ENCODE measurements at places on chromosomes 6 and 20.

- no peak for DNase-seq
Measured at GRCh38 chr6:164424489-164424888, 884.9 kb downstream of the C6orf118 start.

DNA sequence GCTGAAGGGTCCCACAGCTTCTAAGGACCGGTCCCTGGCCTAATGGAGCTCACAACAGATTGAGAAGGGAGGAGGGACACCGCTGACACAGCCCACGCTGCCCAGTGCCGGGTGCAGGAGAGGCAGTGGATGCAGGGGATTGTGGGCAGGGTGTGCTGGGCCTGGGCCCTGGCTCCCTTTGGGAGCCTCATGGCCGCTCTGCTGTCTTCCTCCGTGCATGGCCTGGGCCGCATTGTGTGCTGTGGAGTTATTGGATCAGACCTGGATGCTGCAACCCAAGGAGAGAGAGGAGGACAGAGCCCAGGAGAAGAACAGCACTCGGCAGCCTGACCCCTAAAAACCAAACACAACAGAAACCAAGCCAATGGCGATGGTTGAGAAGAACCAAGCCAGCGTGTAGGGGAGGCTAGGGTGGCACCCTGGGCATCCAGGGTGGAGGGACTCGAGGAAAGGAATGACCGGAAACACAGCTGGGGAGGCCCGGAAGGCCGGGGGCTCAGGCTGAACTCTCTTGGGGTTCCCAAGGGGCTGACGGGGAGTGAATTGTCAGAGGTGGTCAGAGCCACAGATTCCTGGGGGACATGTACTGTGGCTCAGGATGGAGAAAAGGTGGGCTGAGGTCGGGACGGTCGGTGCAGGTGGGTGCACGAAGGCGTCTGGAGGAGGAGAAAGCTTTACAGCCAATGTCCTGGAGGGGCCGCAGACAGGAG is 41.0 kb downstream of the ERMARD start:
- DNase-seq: no peak

DNA sequence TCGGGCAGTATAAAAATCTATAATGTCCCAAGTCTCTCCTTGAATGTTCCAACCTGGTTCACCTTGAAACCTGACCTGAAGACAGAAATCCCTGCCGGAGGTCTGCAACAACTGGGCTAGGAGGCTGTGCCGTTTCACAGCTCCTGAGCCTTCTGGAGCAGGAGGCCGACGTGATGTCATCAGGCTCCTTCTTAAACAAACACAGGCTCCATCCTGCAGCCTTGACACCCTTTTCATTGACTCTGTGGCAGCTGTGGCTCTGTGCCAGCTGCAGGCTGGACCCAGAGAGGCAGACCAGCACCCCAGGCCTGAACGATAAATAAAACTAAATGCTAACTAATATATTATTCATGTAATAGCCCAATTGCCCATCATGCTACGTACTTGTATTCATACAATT is 483.9 kb downstream of the CD83 start:
- DNase-seq: no peak

GRCh38 chr6:47810885-47811284 is 29.1 kb downstream of the OPN5 start:
- DNase-seq: no peak

DNA sequence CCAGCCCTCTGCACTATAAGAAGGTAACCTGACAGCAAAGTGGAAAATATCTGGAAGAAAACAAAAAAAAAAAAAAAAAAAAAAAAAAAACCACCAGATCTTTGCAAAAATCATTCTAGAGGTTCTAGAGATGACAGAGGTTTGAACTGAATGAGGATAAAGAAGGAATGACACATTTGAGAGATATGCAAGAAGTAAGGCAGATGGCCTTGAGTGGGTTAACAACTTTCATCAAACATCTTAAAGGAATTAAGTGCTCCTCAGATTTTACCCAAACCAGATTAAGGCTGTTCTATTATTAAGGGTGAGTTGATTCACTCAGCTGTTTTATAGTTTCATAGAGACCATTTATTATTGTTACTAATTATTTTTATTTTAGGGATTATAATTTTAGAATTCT is 62.0 kb downstream of the RSPO3 start:
- DNase-seq: no peak

DNA sequence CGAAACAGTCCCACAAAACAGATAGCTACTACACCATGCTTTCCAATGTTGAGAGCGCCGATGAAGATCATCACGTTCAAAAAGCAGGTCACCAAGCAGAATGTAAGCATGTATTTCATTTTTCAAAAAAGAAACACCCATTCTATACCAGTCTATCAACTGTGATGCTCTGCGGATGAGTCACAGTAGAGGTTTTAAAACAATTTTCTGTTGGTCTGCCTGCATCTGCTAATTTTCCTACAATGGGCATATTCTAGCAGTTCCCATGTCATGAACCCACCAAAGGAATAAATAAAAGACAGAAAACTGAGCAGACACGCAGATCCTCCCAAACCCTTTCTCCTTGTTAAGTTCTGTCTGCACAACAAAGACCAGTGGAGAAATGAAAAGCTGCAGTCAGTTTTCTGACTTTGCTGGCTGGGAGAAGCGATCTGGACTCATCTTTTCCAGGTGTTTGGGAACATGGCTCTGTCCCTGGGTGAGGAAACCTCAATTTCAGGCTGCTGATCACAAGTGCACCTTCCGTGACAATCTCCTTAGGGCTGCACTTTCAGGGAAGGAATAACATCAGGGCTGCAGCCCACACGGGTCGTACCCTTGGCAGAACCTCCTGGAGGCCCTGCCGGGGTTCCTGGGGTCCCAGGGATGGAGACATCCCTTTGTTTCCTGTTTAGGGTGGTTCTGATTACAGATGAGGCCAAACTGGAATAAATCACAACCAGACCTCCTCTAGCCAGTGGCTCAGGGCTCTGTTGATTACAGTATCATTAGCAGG is 200.1 kb downstream of the BMP7 start:
- DNase-seq: no peak

DNA sequence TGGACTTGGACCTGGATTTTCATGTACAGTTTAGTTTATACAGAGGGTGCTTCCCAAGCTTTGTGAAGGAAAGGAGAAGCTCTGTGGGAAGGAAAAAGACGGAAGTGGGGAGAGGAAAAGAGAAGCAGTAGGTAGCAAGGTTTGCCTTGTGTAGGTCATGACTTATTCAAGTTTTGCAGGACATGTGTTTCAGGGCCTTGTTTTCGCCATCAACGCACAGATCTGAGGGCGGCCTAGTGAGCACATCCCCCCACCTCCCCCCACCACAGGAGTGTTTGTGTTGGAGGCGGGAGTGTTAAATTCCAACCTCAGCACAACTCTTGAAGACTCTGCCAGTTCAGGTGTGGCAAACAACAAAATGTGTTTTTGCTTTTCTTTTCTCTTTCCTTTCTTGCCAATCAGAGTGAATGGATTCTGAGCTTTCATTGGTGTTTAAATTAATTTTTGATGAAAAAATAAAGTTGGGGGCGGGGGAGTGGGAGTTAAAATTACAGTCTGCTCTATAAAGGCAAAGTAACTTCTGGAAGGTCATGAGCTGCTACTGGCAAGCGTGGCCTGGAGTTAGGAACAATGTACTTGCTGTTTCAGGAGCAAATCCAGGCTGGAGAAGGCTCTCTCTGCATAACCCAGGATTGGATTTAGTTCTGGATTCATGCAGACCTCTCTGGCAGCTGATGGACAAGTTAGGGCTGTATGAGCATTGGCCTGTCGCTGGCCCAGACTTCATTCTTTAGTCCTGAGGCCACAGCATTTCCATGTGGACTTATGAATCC is 338.5 kb downstream of the CD83 start:
- no peak for DNase-seq

GRCh38 chr20:49174183-49174582 is 14.0 kb downstream of the STAU1 start:
- DNase-seq: no peak

- DNase-seq: no peak
Measured at GRCh38 chr6:35935469-35935868, 14.6 kb upstream of the SRPK1 start.

DNA sequence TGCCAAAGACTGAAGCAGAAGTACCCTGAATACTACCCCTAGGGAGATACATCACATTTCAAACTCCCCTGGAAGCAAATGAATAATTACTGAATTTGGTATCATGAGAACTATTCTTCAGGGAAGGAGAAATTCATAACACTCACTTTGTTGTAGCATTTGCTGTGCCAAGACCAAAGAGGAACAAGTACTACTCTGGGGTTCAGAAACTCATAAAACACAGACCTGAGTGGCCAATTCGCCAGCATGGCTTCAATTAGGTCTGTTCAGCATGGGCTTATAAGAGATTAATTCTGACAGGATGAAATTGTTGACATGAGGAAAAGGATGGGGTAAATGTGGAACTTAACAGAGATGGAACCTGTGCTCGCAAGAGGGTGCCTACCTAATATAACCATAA is 6.5 kb downstream of the ELOVL5 start:
- no peak for DNase-seq

GRCh38 chr6:31697555-31697954 is 5.6 kb downstream of the ABHD16A start:
- DNase-seq: no peak

DNA sequence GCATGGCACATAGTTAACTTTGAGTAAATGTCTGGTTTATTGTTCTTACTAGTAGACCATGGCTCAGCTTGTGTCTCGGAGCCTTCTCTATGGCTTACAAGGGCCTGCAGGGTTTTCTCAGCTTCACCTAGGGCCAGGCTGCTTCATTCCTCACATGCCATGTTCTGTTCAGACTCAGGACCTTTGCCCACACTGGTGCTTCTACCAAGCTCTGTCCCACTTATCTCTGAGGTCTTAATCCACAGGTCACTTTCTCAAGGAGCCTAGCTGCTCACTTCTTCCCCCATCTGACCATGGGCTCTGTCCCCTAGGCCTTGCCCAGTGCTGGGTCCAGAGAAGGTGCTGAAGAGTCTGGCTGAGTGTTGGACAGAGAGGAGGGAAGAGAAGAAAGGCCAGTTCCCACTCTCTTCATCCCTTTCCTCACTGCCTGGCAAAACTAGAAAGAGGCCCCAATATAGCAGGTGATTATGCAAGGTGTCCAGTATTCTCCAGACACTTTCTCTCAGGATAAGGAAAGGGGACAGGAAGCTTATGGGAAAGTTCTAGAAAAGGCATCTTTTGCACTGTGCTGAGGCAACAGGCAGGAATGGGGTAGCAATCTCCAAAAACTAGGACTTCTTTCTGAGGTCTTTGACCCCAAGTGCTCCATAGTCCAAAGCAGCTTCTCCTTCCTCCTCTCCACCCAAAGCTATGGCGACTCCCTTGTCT is 40.0 kb downstream of the COX4I2 start:
- DNase-seq: no peak

GRCh38 chr6:4581468-4582385 is 194.5 kb upstream of the CDYL start:
- DNase-seq: no peak

DNA sequence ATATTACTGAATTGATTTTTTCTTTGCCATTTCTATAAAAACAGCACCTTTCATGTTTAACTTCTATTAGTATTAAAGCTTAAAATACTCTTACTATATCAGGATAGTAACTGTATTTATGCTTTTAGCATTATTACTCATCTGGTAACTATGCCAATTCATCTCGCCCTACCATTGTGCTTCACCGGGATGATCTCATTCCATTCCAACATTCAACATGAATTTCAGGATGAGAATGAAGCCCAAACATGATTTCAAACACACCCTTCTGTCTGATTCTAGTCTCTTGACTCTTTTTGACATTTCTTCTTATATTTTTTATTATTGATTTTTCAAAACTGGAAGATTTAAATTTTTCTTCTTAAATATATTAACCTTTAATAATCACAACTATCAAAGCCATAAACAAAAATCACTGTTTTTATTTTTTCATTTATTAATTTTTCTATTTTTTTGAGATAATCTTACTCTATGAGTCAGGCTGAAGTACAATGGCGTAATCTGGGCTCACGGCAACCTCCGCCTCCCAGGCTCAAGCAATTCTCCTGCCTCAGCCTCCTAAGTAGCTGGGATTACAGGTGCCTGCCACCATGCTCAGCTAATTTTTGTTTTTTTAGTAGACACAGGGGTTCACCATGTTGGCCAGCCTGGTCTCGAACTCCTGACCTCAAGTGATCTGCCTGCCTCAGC is 46.7 kb downstream of the GJA1 start:
- no peak for DNase-seq

DNA sequence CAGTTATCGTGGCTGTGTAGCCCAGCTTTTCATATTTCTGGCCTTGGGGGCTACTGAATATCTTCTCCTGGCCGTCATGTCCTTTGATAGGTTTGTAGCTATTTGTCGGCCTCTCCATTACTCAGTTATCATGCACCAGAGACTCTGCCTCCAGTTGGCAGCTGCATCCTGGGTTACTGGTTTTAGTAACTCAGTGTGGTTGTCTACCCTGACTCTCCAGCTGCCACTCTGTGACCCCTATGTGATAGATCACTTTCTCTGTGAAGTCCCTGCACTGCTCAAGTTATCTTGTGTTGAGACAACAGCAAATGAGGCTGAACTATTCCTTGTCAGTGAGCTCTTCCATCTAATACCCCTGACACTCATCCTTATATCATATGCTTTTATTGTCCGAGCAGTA is 475 bp downstream of the OR2B6 start:
- DNase-seq: no peak

DNA sequence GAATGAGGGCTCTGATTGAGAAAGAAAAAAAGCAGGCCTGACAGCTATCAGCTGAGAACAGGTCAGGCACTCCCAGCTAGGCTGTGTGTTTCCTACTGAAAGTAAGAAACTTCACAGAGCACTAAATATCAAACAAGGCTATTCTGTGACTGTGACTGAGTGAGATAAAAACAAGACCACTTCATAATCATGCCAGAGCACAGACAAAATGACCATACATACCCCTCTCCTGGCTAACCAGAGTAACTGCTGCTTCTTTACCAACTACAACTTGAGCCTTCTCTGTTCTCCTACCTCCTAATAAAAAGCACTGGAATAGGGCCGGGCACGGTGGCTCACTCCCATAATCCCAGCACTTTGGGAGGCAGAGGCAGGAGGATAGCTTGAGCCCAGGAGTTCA is 6.8 kb upstream of the BTN1A1 start:
- DNase-seq: no peak

GRCh38 chr6:54010340-54011276 is 100.6 kb upstream of the MLIP start:
- DNase-seq: no peak

GRCh38 chr20:10463622-10464021 is 28.5 kb downstream of the SLX4IP start:
- no peak for DNase-seq

- no peak for DNase-seq
Measured at GRCh38 chr20:45368221-45368980, 5.4 kb downstream of the SYS1 start.

Measured in stimulated activated CD4-positive, alpha-beta T cell treated with anti-CD3 and anti-CD28 coated beads, Interleukin-15, amount 100 ng/mL, for 1 hour (primary cell).